ENCODE measurements at places on chromosomes 3 and 15.

- no peak for DNase-seq
Measured at GRCh38 chr3:69675786-69676530, 63.3 kb upstream of the MITF start.

- DNase-seq, result no peak
Measured at GRCh38 chr3:100227511-100227921, 33.3 kb upstream of the TBC1D23 start.

DNA sequence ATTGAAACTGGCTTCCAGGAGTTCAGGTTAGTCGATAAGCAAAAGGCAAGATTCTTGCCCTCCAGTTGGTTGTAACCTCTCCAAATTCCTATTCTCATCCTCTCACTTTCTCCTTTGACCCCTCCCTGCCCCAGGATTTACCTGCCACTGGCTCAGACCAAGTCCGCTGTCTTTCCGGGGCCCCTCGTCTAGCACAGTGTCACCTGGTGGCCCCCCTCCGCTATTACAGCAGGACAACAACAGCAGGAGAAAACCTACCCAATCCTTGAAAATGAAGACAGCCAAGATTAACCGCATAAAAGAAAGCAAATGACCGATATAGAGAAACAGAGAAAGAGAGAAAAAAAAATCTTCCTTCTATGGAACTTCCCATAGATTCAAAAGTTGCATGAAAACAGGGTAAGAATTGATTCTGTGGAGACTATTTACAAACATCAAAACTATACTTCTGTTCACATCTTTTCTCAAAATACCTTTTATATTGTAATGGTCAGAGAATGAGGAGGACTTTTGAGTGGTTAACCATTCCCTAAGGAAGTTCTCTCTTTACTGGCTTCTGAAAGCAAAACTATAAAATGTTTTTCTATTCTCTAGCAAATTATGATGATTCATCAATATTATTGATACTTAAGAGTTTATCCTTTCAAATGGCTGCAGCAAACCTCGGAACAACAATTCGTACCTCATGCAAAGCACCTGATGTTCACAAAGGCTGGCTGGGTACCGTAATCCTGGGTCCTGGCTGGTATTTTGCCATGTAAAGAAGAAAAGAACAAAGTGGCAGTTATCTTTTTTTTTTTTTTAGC is 10.0 kb upstream of the ST8SIA2 start:
- peak; percentile 16 for DNase-seq

DNA sequence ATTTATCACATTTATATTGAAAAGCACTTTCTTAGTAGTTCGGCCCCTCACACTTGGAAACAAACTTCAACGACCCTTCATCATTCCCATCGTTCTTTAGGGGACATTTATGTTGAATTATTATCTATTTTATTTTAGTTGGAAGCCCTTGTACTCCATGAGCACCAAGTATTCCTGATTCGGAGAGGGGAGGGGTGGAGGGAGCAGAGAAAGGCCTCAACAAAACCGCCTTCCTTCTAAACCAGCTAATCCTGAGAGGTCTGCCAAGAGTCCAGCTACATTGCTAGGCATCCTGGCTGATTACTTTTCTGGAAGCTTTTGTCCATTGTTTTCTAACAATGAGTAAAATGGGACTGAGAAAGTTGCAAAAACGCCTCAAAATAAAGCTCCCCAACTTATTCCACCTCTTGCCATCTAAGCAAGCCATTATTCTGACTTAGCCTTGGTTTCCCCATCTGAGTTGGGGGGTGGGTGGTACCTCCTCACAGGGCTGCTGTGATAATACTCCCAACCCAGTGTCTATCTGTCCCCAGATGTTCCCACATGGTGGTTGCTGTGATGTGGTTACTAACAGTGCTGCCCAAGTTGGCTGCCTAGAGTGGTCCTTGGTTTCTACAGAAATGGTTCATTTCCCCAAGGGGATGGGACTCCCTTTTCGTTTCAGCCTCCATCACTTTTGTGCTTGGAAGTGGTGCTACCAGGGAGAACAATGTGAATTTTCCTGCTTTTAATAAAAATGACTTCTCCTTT is 1.2 kb upstream of the TMEM158 start:
- no peak for DNase-seq

GRCh38 chr3:29347412-29347811 is 66.5 kb downstream of the RBMS3 start:
- DNase-seq, result no peak

GRCh38 chr3:53509494-53509893 is 15.1 kb downstream of the CACNA1D start:
- no peak for DNase-seq

GRCh38 chr3:139107424-139108252 is 62.9 kb upstream of the PRR23C start:
- DNase-seq, result no peak

DNA sequence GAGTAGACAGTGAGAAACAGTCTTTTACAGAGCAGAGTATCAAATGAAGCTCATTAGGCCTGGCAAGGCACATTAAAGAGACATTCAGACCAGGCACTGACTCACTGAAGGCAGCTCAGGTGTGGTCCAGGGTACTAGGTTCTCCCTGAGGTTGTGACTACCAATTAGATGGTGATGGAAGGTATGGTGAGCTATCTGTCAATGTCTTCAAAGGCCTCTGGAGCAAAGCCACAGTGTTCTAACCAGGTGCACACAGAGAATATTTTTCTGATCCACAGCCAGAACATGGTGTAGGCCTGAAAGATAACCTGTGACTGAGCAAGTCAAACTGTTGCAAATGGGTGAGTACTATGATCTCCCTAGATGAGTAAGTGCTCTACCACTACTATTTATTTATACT is 51.5 kb downstream of the EOMES start:
- DNase-seq, result no peak

DNA sequence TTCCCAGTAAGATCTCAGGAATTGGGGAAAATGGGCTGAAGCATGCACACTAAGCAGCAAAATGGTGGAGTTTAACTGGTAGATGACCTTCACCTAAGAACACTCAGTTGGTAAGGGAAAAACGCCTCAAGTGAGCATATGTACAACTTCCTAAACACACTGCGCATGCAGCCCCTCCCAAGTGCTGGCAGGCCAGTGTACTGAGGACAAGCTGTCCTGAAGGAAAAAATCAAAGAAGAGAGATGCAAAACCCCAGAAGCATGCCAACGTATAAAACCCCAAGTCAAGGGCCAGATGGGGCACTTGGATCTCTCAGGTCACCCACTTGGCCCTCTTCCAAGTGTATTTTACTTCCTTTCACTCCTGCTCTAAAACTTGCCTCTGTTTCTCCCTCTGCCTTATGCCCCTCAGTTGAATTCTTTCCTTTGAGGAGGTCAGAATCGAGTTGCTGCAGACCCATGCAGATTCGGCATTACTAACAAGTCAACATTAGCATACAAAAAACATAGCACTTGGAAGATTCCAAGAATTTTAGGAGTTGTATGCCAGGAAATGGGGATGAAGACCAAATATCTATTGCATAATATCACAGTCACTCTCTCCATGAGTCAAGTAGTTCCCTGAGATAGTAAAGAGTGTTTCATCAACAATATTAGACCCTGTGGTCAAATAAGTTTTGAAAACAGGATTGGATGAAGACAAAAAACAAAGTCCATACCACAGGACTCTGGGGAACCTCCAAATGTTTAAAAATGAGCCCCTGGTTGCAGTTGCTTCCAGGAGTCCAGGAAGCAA is 10.8 kb upstream of the FYCO1 start:
- DNase-seq, result no peak

DNA sequence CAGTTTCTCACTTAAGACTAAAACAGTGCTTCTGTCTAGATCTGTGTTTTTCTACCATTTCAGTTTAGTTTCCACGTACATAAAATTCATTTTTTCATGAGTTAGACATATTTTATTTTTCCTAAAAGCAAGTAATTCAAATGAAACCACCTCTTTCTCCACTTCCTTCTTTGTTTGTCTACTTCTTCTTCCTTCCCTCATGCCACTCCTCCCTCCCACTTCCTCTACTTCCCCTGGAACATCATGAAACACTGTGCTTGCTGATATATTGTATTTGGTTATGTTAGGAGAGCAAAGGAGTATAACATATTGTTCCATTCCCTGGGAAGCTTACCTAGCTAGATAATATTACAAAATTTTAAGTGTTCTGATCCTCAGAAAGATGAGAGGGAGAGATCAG is 36.7 kb upstream of the GOLGA8B start:
- DNase-seq, result no peak

- peak; percentile 27 for DNase-seq
Measured at GRCh38 chr3:186235554-186235953, 126.5 kb downstream of the DGKG start.

- DNase-seq, result no peak
Measured at GRCh38 chr3:14304101-14305045, 98.0 kb upstream of the SLC6A6 start.

GRCh38 chr3:134326760-134327593 is 47.3 kb downstream of the AMOTL2 start:
- DNase-seq, result no peak

- no peak for DNase-seq
Measured at GRCh38 chr3:12769761-12770160, 10.7 kb upstream of the TMEM40 start.

DNA sequence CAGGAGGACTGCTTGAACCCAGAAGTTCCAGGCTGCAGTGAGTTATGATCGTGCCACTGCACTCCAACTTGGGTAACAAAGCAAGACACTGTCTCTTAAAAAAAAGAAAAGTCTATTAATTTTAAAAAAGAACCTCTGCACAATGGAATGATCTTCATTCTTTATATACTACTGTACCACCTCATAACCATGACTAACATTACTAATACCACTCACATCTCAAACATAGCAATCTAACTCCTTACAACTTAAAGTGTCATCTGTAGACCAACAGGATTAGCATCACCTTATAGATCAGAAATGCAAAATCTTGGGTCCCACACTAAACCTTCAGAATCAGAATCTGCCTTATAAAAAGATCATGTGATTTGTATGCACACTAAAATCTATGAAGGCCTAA is 48.8 kb upstream of the MAP4 start:
- DNase-seq, result no peak

DNA sequence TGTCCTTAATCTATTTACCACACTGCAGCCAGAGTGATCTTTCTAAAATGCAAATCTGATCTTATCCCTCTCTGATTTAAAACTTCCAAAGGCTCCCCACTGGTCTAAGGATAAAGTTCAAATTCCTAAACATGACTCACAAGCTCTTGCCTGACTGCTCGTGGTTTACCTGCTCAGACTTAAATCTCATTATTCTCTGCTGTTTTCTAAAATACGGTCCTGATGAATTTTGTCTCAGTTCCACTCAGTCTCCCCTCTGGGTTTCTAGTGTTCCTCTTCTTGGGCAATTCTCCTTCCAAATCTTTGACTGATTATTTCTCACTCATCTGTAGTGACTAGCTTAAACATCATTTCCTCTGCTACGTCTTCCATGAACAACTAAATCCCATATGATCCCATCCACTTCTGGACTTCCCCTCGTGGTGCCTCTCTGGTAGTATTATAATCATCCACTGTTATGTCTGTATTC is 108.3 kb downstream of the P3H2 start:
- DNase-seq, result no peak

DNA sequence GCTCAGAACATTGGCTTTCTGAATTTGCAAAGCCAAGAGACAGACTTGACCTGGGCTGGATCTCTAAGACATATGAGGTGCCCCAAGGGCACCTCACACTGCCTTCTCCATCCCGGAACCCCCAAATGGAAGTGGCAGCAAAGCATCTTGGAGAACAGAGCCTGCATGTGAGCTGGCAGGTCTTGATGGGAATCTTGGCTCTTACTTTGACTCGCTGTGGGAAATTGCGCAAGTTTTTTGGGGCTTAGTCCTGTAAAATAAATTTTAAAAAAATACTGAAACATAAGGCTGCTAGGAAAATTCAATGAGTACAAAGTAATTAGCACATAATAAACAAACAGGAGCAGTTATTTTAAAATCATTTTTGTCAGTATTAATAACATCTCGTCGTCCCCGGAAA is 13.7 kb upstream of the SEC22A start:
- DNase-seq, result no peak

GRCh38 chr3:196336319-196337145 is 1.7 kb downstream of the TM4SF19 start:
- DNase-seq, result no peak

- no peak for DNase-seq
Measured at GRCh38 chr3:53320697-53321096, 26.6 kb downstream of the DCP1A start.

- no peak for DNase-seq
Measured at GRCh38 chr15:47762621-47763020, 45.3 kb downstream of the SEMA6D start.

DNA sequence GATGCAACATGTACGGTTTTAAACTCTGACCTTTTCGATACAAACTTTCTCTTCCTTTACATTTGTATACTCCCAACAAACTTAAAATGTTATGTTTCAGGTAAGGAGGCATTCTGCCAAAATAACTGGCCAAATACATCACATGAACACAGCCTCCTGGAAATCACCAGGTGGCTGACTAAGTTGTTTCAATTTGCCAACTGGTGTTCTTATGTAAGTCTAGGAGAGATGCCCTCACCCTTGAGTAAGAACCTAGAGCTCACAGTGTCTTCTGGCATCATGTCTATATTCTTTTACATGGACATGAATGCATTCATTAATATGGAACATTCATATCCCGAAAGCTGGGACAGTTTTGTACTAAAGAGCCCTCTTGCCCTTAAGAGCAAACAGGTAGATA is 341.1 kb upstream of the NR2F2 start:
- no peak for DNase-seq

GRCh38 chr3:175267561-175267960 is 408.4 kb downstream of the NAALADL2 start:
- DNase-seq, result no peak

DNA sequence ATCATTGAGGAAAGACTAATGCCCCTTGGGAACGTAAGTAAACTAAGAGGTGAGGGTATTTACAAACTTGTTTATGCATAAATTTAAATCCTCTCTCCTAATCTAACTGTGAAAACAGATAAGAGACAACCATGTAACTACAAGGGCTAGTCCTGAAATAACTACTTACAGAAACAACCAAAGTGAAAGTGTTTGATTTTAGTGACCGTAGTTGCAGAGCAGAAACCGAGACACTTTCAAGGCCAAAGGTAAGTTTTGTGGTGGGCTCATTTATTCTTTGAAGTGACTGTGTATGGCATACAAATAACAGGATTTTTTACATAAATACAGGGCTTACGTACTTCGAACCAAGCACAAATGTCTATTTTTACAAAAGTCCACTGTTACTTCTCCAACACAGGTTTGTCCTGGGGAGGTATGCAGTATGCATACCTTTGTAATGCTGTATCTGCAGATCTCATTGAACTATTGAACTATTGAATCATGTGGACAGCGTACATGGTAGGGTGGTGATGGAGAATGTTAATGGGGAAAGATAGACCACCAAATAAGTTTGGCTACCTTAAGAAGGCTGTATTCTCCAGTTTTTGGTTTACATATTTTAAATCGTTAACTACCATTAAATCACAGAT is 99.6 kb upstream of the RBMS3 start:
- DNase-seq, result no peak

Data from activated CD4-positive, alpha-beta T cell treated with anti-CD3 and anti-CD28 coated beads, Interleukin-2, Interleukin-4, amounts not matched to agents 100 ng/mL and 50 ng/mL, durations not matched to agents 16 hours and 8 hours (primary cell).